ENCODE measurements at places on chromosomes 7 and 10. TPM values are rescaled to one million over a fixed set of nuclear protein-coding genes. Genes with fewer than 3 reads are reported as not detected.

DNA sequence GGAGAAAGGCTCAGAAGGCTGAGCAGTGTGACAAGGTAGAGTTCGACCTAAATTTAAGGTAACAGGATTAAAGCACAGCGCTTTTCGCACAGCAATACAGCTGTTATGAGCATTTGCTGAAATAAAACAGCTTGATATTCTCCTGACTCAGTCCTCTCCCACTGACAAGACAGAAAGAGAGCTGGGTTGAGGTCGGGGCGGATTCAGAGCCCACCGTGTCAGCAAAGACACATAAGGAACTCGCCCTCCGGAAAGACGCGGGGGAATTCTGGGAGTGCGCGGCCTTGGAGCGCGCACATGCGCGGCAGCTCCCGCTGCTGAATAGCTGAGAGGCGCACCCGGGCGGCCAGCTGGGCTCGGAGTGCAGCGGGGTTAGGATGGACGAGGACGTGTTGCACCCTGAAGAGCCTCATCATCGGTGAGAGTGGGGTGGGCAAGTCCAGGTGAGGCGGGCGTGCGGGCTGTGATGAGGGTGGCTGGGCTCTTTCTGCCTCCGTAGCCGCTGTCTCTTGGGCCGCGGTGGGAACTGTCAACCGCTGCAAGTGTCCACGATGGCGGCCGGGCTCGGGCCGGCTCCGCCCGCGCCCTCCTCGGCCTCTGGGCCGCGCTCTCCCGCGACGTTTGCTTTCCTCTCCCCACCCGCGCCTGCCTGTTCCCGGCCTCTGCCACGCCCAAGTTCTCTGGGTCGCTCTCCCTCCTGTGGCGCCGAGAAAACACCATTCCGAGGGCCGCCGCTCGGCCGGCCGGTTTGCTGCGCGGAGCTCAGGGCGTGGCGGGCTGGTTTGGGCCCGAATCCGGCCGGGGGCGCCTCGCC, 120.6 kb downstream of the LYZL1 start:
- H3K36me3 ChIP-seq = no peaks in the 10 kb centered on the region
- H3K4me3 ChIP-seq = peak overlapping the region; percentile 97
- H3K27me3 ChIP-seq = no peaks in the 10 kb centered on the region
- peak; percentile 42 for DNase-seq
- H3K4me1 ChIP-seq = peaks cover 41% of the 10 kb centered on the region

DNA sequence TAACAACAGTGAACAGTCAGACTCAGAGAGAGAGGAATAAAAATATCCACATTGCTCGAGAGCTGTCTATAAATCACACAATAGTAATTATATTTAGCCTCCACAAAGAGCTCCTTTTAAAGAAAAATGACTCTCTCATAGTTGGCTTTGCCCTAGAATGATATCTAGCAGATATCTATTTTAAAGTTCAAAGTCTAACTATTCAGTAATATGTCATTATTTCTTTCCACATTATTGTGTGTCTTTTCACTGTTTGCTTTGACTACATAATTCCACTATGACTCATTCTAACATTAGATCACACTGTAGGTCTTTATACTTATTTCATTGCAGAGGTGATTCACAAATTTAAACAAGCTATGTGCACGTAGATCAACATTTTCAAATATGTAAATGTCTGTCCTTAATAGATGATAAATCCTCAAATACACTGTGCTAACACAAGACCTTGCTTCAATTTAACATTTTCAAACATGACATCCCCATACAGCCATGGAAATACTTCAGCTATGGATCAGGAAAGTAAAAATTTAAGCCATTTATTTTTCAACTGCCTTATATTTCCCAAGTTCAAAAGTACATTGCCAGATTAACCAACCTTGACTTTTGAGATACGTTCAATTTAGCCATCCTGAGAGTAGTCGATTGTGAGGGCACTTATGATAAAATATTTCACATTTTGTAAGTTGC, 99.9 kb upstream of the AKR1E2 start:
- H3K4me1 ChIP-seq = no peaks in the 10 kb centered on the region
- no peak for DNase-seq
- no peak overlapping the region for H3K4me3 ChIP-seq
- no peak overlapping the region for H3K27ac ChIP-seq
- H3K36me3 ChIP-seq = no peaks in the 10 kb centered on the region

DNA sequence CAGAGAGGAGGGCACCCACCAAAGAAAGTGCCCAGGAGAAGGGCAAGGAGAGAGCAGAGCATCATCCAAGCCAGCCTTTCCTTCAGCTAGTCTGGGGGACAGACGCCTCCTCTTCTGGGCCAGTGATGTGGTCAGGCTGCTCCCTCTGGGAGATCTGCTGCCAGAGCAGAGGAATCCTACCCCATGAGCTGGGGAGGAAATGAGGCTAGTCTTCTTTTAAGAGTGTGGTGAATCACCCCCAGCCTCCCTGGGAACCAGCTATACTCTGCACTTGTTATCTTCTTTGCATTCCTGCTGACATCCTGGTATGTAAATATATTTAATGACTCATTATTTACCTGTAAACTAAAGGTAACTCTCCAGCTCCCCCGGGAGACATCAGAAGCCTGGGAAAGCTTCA, 41.6 kb upstream of the EPHB6 start:
- no peaks in the 10 kb centered on the region for H3K27me3 ChIP-seq
- DNase-seq = no peak
- H3K36me3 ChIP-seq = no peaks in the 10 kb centered on the region
- peaks cover 66% of the 10 kb centered on the region for H3K4me1 ChIP-seq
- H3K27ac ChIP-seq = peak overlapping the region; percentile 100

DNA sequence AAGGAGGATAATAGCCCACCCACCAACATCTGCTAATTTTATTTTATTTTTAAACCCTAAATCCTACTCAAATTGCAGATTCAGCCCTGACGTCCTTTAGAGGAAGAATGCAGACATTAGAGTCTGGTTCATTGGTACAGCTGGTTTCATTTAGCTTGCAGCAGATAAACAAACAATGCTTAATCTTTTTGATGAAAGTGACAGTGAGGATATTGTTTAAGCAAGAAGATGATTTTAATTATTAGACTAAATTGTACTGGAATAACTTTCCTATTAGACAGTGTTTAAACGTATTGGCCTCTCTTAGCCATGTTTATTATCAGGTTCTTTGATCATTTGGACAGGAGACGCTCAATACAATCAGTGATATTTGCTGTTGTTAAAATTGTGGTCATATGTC, 164.8 kb downstream of the CDK14 start:
- no peaks in the 10 kb centered on the region for H3K36me3 ChIP-seq
- no peaks in the 10 kb centered on the region for H3K27me3 ChIP-seq
- DNase-seq = no peak
- H3K4me1 ChIP-seq = no peaks in the 10 kb centered on the region
- no peak overlapping the region for H3K27ac ChIP-seq

- no peaks in the 10 kb centered on the region for H3K4me1 ChIP-seq
- DNase-seq = no peak
- no peak overlapping the region for H3K27ac ChIP-seq
- no peak overlapping the region for H3K4me3 ChIP-seq
Observed at GRCh38 chr10:106978756-106979155, 185.8 kb downstream of the SORCS1 start.

DNA sequence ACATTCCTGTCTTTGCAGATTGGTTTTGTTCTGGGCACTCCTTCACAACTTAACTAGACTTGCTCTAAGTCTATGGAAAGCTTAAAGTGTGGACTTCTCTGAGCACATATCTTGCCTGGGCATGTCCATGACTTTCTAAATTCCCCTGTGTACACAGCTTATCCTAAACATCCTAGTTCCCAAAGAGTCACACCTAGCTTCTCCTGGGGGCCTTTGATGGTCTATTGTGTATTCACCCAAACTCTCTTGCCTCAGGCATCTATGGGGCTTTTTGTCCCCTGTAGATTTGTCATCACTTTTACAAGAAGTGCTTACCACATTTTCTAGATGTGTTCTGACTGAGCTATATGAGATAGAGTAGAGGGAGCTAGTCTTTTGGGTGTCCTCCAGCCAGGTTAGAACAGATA, 12.2 kb upstream of the ZNF488 start:
- H3K4me3 ChIP-seq = no peak overlapping the region
- no peaks in the 10 kb centered on the region for H3K4me1 ChIP-seq
- H3K36me3 ChIP-seq = no peaks in the 10 kb centered on the region
- DNase-seq = no peak

DNA sequence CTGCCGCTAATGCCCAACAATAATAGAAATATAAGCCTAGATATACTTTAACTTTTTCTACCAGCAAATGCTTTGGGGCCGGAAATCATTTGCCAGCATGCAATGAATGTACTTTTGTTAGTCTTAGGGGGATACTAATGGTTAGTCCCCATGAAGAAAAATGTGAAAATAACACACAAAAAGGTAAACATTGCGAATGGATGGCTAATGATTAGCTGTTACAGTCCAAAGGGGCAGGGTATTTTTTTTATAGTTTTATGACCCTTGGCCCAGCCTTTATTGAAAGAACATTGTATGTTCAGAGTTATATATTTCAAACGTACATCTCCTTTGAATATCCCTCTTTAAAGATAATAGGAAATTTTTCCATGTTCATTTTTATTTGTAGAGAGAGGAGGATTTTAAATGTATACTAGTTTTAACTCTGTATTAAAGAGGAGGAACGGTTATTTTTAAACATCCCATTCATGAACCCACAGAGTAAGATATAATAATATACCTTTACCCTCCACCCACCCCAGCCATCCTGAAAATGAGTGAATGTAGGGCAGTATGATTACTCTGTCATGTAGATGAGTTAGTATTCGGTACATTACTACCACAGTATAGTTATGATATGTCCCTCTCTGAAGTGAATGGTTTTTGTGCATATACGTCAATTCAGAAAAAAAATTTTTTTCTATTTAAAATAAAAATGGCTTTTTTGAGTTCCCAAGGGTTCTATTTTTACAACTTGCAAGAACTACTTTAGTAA, 63.6 kb downstream of the ARID5B start:
- no peak overlapping the region for H3K27ac ChIP-seq
- peaks cover 26% of the 10 kb centered on the region for H3K36me3 ChIP-seq
- H3K4me1 ChIP-seq = peaks cover 18% of the 10 kb centered on the region
- H3K27me3 ChIP-seq = no peaks in the 10 kb centered on the region
- DNase-seq = no peak

- no peak overlapping the region for H3K27ac ChIP-seq
- no peak for DNase-seq
- no peaks in the 10 kb centered on the region for H3K27me3 ChIP-seq
Observed at GRCh38 chr7:75048435-75049379, 24.9 kb downstream of the RCC1L start.

DNA sequence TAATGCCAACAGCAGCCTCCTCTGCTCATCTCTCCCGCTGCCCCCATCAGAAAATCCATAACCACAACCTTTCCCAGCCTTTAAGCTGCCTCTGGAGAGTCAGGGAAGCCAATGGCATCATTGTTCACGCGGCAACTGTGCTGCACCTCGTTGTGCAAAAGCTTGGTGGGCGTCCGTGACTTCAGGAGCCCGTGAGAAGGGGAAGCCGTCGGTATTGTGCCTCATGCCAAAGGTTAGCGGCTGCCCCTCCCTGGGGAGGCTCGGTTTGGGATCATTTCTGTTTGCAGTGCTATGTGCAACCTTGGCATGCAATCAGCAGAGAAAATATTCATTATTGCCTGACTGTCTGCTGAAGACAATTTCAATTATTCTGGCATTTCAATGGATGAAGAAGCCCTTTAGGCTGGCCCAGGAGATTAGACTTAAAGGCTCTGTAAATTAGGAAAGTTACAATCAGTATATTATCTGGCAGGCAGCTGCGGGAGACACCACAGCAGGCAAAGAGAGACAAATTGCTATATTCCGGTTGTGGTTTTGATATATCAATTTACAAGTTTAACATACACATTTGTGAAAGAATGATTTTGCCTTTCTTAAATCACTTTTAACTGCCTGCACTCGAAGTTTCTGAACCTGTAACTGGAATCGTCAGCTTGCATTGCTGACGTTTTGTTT, 244.5 kb downstream of the GATA3 start:
- H3K27ac ChIP-seq = no peak overlapping the region
- H3K36me3 ChIP-seq = no peaks in the 10 kb centered on the region
- no peaks in the 10 kb centered on the region for H3K27me3 ChIP-seq

Gene PSMA2
- total RNA-seq = 39.6 TPM

Gene ELAPOR2
- 8.6 TPM for total RNA-seq

Gene CACNB2
- not detected for total RNA-seq

Gene CNNM1
- 0.55 TPM for total RNA-seq
